ENCODE measurements at places on chromosomes 2 and 18.

DNA sequence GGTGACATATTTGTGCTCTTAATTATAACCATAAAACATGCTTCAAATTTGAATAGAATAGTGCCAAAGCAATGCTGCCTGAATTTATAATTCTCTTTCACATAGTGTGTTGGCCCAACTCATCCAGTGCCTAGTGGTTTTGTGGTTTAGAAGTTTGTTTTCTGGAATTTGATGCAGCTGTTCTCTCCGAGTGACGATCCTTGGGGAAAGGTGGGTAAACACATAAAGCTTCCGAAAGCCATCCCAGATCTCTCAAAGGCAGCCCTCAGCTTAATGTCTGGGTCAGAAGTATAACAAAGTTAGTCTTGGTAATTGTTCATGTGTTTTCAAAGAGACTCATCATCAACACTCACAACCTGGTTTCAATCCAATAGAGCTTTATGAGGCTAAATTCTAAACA lies 235.6 kb upstream of the CDH2 start:
- no peak for DNase-seq

DNA sequence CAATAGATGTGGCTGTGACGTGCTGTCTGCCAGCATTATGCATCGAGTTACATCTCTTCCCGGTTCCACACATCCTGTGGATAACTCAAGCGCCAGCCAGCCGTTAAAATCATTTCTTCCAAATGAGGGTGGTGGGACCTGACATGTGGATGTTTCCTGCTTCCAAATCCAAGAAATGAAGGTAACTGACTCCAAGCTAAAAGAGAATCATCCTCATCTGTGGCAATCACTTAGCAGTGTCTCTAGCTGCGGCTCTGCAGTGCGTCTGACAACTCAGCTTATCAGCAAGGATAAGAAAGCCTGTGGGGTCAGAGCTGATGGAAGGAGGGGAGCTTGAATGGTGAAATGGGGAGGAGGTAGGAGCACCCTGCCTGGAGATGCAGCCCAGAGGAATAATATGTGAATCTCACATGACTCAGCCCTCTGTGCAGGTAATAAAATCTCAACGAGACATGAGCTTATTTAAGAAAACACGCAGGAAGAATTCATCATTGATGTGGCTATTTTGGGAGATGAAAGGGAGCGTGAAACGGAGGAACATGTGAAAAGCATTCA lies 382.2 kb upstream of the TRIB2 start:
- no peak for DNase-seq

- DNase-seq: no peak
These were observed 160.3 kb downstream of the SEPTIN10 start for GRCh38 chr2:109453371-109453995.

DNA sequence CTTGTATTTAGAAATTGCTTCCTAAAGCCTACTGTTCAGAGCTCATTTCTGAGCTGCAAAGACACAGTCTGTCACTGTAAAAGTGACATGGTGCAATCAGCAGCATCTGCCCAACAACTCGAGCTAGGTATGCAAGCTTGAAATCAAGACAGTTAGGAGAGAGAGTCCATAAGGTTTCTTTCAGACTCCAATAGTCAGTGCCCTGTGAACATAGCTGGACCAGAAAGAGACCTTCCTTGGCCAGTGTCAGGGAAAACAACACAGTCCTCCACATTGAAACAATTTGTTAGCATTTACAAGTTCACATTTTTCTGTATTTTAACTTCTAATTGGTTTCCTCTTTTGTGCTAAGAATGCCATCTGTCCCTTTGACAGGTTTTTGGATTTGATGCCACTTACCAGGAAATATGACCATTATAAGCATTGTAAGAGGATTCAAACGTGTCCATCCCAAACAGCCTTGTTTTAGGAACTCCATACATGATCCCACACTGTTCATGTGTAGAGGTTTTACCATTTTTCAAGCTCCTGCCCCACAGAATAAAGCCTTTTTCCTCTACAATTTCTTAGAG lies 8.9 kb upstream of the MYCN start:
- no peak for DNase-seq

DNA sequence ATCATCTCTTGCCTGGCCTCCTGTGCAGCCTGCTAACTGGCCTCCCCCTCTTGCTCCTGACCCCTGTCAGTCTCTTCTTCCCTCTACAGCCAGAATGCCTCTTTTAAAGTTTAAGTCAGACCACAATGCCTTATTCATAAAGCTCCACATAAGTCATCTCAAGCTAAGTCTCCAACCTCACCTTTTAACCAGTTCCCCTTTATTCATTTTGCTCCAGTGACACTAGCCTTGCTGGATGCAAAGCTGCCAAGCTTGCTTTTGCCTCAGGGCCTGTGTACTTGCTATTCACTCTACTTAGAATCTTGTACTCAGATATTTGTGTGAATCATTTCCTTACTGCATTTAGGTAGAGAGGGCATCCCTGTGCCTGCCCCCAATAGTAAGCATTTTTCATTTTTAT lies 180.9 kb downstream of the PDE1A start:
- no peak for DNase-seq

DNA sequence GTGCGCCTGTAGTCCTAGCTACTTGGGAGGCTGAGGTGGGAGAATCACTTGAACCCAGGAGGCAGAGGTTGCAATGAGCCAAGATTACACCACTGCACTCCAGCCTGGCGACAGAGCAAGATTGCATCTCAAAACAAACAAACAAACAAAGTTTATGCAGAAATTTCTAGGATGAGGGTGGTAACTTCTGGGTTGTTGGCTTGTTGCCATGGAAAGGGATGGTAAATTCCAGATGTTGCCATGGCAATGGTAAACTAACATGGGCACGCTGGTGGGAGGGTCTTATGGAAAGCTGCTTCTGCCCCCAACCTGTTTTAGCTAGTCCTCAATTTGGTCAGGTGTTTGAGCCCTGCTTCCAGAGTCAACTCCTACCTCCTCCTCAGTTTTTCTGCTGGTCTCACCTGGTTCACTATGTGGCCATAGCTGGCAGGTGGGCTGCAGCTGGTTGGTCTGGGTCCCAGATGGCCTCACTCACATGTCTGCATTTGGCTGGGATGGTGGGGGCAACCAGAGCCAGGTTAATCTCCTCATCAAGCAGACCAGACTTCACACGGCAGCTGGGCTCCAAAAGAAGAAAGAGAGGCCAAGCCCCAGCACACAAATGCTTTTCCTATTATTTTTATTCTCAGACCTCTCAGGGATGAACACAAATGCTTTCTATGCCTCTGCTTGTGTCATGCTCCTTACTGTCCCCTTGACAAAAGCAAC lies 26.6 kb upstream of the TEX44 start:
- DNase-seq: no peak

GRCh38 chr18:22005191-22005841 lies 164.1 kb upstream of the GATA6 start:
- DNase-seq: no peak

DNA sequence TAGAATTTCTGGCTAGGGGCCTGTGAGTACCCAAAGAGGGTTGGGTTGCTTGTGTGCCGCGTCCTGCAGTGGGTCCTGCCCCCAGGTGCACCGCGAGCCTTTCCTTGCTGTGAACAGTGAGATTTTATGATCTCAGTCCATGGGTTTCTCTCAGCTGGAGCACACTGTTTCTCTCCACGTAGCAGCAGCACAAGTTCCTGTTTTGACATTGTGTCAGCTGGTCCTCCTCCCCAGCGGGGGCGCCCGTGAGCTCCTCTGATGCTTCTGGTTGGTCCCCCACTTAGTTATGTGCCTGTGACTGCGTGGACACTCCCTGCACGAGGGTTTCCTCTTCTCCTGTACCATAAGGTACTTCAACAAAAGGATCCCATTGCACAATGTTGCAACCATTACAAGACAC lies 29.8 kb downstream of the TSHZ1 start:
- DNase-seq: peak; percentile 37

DNA sequence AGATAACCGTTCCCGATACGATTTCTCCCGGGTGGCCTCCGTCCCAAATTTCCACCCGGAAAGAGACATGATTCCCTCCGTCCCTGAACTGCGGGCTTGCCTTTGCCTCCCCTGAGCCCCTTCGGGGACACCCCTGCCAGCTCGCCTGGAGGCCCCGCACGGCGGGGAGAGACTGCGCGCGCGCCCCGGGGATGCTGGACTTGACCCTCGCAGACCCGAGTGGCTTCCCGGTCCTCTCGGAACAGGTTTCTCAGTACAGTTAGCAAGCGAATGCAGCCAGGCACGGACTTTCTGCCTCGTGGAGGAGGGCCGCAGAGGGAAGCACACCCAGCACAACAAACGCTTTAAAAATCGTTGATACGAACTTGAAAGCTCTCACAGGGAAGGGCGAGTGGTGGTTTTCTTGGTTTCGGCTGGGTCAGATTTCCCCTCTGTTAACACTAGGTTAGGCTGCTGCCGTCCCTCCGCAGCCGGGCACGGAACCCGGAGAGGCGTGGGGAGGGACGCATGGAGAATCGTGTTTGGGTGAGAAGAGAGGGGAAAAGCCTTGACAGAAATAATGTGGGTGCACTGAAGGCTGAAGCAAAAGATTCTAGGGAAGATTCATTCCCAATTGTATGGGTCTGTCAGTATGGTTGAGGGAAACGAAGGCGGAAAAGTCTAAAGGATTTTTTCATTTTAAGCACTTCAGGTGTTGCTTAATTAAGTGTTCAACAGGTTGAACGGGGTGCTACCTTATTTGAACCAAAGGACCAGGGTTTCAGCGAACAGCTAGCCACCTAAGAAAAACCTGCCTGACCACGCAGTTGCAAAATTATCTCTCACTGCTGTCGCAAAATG lies 916 bp downstream of the TNFRSF11A start:
- peak; percentile 35 for DNase-seq

DNA sequence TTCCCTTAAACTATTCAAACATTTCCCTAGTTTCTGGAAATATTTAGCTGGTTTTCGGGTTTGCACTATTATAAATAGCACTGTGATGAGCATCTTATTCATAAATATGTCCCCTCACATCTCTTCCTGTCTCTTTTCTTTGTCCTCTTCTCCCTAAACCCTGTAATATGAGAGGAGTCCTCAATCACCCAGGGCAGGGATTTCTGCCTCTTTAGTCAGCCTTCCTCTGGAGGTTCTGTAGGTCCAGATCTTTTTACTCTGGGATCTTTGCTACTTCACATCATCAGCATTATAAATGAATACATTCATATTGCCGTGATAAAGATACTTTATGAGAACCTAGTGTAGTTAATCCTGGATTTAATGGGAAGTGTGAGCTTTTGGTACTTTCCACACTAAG lies 87.9 kb upstream of the TTN start:
- DNase-seq: no peak

- DNase-seq: no peak
These were observed 195.1 kb downstream of the C1D start for GRCh38 chr2:67867735-67868134.

DNA sequence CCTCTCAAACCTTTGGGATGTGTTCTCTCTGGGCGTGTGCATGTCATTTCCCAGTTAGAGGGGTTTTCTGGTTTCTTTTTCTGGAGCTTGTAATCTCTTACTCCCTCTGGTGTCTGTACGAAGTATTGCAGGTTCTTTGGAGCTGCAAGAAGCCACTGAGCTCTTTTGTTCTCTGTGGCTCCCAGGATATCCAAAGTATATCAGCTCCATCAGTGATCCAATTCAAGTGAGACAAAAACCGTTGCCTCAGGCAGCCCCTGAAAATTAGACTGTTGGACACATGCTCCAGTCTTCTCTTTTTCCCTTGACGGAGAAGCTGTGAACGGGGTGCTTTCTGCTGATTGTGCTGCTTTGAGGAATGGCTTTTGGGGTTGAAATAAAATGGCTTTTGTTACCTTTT lies 59.0 kb upstream of the LDLRAD4 start:
- peak; percentile 71 for DNase-seq

GRCh38 chr2:148888986-148889385 lies 14.0 kb downstream of the KIF5C start:
- DNase-seq: no peak

DNA sequence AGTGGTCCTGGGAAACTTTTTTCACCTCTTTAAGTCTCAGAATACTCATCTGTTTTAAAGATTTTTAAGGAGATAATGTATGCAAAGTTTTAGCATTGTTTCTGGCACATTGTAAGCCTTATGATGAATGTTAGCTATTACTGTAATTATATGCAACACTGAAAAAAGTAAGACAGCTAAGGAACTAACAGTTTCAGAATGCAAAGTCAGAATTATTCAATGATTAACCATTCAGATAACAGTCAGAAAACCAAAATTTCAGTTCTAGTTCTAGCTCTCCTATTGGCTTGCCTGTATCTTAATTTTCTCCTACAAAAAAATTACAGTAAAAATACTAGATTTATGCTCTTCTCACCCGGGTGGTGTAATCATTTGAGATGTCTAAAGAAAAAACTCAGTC lies 101.1 kb downstream of the SLC4A10 start:
- no peak for DNase-seq

DNA sequence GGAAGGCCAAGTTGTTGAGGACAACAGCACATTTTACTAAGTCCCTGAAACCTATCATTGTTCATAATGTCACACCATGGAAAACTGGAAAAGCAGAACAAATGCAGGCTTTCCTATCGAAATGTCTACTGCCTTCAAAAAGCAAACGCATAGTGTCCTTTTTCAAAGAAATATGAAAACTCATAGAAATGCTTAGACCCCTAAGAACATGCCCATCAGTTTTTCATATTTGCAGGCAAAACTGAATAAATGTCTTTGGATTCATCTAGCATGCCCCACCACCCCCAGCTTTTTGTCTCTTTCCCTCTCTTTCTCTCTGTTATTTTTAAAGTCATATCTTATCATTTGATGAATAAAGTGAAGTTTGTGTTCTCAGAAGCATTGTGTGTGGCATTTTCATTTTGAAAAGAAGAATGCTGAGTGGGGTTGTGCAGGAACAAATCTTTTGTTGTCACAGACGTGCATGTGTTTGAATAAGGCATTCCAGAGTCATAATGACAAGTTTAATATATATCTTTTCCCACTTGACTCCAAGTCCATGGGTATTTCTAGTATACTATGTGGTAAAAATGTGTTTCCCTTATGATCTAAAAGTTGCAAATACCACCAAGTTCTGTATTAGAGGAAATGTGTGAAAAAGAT lies 2180.0 kb upstream of the PIK3C3 start:
- DNase-seq: no peak

GRCh38 chr2:38740851-38741731 lies 10.1 kb downstream of the SRSF7 start:
- peak; percentile 78 for DNase-seq

GRCh38 chr18:59263661-59264060 lies 9.6 kb downstream of the RAX start:
- no peak for DNase-seq

GRCh38 chr2:186980787-186981550 lies 132.0 kb upstream of the ZSWIM2 start:
- DNase-seq: no peak

DNA sequence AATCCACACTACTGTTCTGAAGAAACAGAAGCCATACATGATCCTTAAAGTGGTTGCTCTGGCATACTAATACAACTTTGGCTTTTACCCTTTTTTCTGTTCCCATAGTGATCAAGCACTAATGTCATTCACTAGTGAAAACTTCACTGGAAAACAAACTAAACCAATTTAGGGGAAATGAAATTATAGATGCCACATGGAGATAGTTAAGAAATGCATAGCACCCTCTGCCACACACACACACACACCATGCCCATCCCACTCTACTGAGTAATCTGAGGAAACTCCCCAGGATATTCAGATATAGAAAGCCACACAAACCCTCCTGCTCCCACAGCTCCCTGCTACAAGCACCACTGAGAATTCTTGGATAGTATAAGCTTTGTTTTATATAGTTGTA lies 39.1 kb downstream of the SLC3A1 start:
- no peak for DNase-seq

Measured in NB4 (cell line).